ENCODE measurements at places on chromosomes 12 and 14.

DNA sequence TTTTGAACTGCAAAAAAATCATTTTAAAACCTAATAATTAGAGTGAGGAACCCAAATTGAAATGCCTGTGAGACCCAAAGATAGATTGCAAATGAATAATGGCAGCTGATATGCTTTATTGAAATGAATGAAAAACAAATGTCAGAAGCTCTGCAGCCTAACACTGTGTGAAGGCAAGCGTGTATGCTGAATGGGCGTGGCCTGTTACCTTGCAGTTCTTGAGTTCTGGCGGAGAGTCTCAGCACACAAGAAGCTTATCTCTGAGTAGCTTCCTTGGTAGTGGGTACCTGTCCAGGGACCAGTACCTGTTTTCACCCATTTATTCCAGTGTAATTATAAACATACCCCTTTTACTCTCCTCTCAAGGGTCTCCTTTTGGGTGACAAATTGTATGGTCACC is 341.2 kb downstream of the NPAS3 start:
- H3K4me1 ChIP-seq: no peaks in the 10 kb centered on the region
- H3K27me3 ChIP-seq: no peaks in the 10 kb centered on the region
- no peak for DNase-seq
- H3K27ac ChIP-seq: no peak overlapping the region
- H3K36me3 ChIP-seq: no peaks in the 10 kb centered on the region

DNA sequence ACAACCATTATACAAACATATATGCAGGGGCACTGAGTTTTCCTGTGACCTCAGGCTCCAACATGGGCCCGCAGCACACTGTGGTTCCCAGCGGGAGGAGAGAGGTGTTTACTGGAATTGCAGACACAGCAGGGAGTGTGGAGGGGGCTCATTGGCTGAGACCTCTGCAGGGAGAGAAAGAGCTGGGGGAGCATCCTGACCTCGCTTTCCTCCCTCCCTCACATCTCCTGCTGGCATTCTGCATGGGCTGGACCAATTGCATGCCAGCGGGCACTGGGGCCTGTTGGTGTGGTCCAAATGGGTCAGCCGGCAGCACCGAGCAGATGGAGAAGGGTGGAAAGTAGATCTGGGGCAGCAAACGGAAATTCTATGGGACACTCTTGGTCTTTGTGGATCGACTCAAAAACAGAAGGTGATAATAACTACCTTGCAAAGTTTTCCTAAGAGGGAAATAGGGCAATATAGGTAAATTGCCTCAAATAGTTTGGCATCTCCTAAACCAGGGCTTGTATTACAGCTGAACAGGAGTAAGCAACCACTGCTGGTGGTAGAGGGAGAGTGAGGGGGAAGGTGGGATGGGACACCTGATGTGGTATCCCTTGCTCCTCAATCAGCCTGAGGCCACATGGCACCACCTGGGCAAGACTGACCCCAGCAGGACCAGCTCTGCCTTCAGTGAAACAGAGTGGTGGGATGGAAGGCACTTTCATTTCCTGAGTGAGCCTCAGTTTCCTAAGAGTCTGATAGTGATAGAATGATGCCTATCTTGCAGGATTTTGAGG is 86.9 kb downstream of the NTF3 start:
- no peak overlapping the region for H3K27ac ChIP-seq
- no peaks in the 10 kb centered on the region for H3K27me3 ChIP-seq
- no peaks in the 10 kb centered on the region for H3K36me3 ChIP-seq

DNA sequence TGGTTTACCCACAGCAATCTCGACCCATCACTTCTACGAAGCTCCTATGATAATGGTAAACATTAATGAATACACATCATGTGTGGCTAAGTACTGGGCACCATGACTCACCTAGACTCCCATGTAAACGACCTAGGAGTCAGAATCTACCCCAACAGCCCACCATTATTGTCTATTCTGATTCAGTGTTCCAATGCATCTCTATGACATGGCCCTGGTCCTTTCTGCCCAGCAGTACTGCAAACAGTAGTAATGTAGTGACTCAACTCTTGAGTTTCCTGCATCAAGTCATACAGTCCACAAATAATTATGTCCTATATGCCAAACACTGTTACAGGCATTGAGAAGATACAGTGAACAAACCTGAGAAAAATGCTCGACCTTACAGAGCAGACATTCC is 14.6 kb downstream of the GTF2A1 start:
- no peaks in the 10 kb centered on the region for H3K36me3 ChIP-seq
- no peak for DNase-seq
- H3K27ac ChIP-seq: no peak overlapping the region
- H3K4me1 ChIP-seq: no peaks in the 10 kb centered on the region
- H3K4me3 ChIP-seq: no peak overlapping the region

DNA sequence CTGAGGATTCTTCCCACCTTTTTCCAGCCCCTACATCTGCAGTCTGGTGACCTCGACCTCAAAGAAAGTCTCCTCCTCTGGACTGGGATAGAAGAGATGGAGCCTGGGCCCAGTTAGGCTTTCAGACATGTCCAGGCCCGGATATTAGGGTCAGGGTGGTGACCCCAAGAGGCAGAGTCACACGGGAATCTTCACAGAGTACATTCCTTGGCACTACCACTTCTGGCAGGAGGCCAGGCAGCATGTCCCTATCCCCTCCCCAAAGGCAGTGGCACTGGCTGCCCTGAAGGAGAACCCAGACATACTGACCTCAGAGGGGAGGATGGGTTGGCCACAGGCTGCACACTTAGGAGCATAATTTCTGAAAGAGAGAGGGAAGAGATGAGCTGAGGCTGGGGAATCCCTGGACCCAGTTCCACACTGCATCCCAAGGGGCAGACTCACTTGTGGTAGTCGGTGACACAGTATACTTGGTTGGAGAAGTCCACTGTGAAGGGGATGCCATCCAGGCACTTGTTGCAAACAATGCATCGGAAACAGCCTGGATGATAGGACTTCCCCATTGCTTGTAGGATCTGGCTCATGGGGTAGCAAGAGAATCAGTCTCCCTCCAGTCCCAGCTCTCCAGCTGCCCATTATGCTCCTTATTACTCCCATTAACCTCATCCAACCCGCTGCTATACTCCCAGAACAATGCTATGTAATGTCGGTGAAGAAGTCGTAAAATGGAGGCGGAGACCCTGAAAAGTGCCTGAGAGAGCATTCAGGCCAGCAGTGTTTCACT is 7.6 kb downstream of the AJUBA start:
- H3K4me3 ChIP-seq: no peak overlapping the region
- DNase-seq: no peak
- peaks cover 4% of the 10 kb centered on the region for H3K36me3 ChIP-seq
- H3K27me3 ChIP-seq: no peaks in the 10 kb centered on the region

- no peaks in the 10 kb centered on the region for H3K27me3 ChIP-seq
- DNase-seq: no peak
- no peak overlapping the region for H3K27ac ChIP-seq
- H3K4me3 ChIP-seq: no peak overlapping the region
Observed at GRCh38 chr12:49456131-49456679, 82.6 kb upstream of the KCNH3 start.

GRCh38 chr12:124902916-124903315 is 11.5 kb downstream of the UBC start:
- H3K4me1 ChIP-seq: peaks cover 14% of the 10 kb centered on the region
- DNase-seq: no peak
- H3K27ac ChIP-seq: no peak overlapping the region
- no peak overlapping the region for H3K4me3 ChIP-seq
- no peaks in the 10 kb centered on the region for H3K27me3 ChIP-seq

- H3K4me1 ChIP-seq: peaks cover 8% of the 10 kb centered on the region
- no peaks in the 10 kb centered on the region for H3K27me3 ChIP-seq
- no peak for DNase-seq
- no peaks in the 10 kb centered on the region for H3K36me3 ChIP-seq
Observed at GRCh38 chr12:47276253-47276620, 196.5 kb upstream of the AMIGO2 start.

DNA sequence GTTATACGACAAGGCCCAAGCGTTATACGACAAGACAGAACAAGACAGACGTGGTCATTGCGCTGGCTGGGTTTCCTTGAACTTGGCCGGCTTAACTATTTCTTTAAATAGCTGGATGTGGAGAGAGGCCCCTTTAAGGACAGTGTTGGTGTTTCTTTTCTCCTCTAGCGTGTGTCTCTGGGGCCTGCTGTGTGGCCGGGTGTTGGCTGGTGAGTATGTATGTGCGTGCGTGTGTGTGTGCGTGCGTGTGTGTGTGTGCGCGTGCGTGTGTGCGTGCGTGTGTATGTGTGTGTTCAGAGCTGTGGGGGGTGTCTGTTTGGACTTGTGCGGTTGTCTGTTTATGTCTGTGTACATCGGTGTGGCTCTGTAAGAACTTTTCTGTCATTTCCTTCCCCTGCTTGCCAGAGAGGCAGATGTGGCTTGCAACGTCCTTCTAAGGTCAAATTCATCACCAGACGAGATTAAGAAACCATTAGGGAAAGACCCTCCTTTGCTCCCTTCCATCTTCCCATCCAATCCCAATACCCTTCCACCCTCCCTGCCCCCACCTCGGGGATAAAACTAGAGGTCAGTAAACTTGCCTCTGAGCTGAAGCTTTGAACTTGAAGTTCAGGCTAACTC is 78.6 kb upstream of the TBX3 start:
- no peaks in the 10 kb centered on the region for H3K27me3 ChIP-seq
- H3K4me3 ChIP-seq: no peak overlapping the region
- DNase-seq: no peak

DNA sequence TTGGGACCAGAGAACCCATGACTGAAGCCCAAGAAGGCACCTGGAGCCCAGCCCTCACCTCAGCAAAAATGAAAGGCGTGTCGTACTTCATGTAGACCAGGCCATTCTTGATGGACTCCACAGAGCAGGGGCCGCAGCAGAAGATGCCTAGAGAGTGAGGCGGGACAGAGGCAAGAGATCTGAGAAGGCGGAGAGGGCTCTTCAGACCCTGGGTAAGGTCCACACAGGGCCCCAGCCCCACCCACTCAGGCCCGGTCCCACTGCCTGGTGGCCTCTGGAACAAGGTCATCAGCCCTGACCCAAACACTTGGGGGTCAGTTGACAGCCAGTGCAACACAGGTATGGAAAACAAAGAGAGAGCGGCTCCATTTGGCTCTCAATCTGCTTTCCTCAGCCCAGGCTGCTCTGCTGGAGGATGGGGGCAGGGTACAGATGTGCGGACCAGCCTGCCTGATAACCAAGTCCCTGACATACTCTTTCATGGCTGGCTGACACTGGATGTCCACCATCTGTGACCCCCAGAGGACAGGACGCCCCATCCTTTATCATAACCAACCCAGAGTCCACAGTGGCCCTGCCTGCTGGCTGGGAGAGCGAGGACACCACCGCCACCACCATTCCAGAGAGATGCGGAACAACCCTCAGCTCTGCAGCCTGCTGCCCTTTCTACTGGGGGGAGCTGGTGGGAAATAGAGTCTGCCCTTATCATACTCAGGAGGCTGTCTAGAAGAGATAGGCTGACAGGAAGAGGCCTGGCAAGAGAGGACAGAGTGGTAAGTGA is 6.9 kb downstream of the TGM1 start:
- no peak overlapping the region for H3K4me3 ChIP-seq
- no peaks in the 10 kb centered on the region for H3K36me3 ChIP-seq
- DNase-seq: no peak
- H3K27ac ChIP-seq: no peak overlapping the region
- no peaks in the 10 kb centered on the region for H3K27me3 ChIP-seq

- no peaks in the 10 kb centered on the region for H3K27me3 ChIP-seq
- H3K4me3 ChIP-seq: no peak overlapping the region
- no peaks in the 10 kb centered on the region for H3K36me3 ChIP-seq
- no peak overlapping the region for H3K27ac ChIP-seq
- DNase-seq: no peak
Observed at GRCh38 chr14:72685456-72685855, 208.4 kb downstream of the DPF3 start.

DNA sequence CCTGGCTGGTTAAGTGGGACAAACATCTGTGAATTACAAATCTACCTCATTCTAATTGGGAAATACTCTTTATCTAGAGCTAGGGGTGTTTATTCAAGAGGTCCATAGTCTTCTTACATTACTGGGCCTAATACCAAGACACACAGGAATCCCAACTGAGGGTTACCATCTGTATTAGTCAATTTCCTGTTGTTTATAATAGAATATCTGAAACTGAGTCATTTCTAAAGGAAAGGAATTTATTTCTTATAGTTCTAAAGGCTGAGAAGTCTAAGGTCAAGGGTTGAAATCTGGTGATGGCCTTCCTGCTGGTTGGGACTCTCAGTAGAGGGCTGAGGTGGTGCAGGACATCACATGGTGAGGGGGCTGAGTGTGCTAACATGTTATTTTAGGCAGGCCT is 36.0 kb downstream of the RTRAF start:
- H3K27me3 ChIP-seq: no peaks in the 10 kb centered on the region
- no peak for DNase-seq
- H3K4me3 ChIP-seq: no peak overlapping the region
- peaks cover 4% of the 10 kb centered on the region for H3K4me1 ChIP-seq

- H3K27ac ChIP-seq: no peak overlapping the region
- no peak overlapping the region for H3K4me3 ChIP-seq
- H3K4me1 ChIP-seq: no peaks in the 10 kb centered on the region
- no peaks in the 10 kb centered on the region for H3K36me3 ChIP-seq
- no peaks in the 10 kb centered on the region for H3K27me3 ChIP-seq
- DNase-seq: no peak
Observed at GRCh38 chr14:29030121-29030520, 263.5 kb downstream of the FOXG1 start.

- H3K36me3 ChIP-seq: peaks cover 23% of the 10 kb centered on the region
- H3K4me1 ChIP-seq: peaks cover 35% of the 10 kb centered on the region
- no peak overlapping the region for H3K27ac ChIP-seq
Observed at GRCh38 chr14:64450255-64450654, 15.0 kb upstream of the AKAP5 start.

- H3K4me1 ChIP-seq: no peaks in the 10 kb centered on the region
- no peak for DNase-seq
- no peak overlapping the region for H3K27ac ChIP-seq
- H3K36me3 ChIP-seq: peaks cover 3% of the 10 kb centered on the region
- H3K27me3 ChIP-seq: no peaks in the 10 kb centered on the region
Observed at GRCh38 chr14:96383445-96383844, 8.5 kb upstream of the AK7 start.

GRCh38 chr14:80978403-80978802 is 23.0 kb downstream of the TSHR start:
- no peak overlapping the region for H3K4me3 ChIP-seq
- H3K4me1 ChIP-seq: peaks cover 5% of the 10 kb centered on the region
- H3K27me3 ChIP-seq: no peaks in the 10 kb centered on the region
- H3K27ac ChIP-seq: no peak overlapping the region

DNA sequence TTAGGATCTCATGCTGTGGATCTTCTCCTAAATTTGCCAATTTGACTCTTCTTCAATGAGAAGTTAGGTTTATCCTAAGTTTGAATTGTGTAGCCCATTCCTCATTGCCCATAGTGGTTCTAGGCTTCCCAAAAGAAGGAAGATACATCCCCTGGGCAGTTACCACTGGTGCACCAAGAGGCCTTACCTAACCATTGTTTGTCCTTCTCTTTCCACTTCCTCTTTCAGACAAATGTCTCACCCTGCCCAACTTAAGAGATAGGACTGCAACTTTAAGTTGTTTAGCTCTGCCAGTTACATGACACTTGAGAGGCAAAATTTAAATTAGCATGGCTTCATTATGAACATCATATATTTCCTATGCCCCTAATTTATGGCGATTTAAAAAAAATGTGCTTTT is 9.4 kb upstream of the KCNH3 start:
- no peak for DNase-seq
- no peak overlapping the region for H3K4me3 ChIP-seq
- no peak overlapping the region for H3K27ac ChIP-seq
- H3K27me3 ChIP-seq: no peaks in the 10 kb centered on the region
- no peaks in the 10 kb centered on the region for H3K4me1 ChIP-seq
- H3K36me3 ChIP-seq: peaks cover 15% of the 10 kb centered on the region

All from thoracic aorta (tissue), 2 donors.